ENCODE measurements at places on chromosomes 11 and 22. TPM values are rescaled to one million over a fixed set of nuclear protein-coding genes. Genes with fewer than 3 reads are reported as not detected.

Gene PLAAT5
- not detected for total RNA-seq

Gene TEX12
- not detected for total RNA-seq

- DNase-seq: no peak
Measured at GRCh38 chr11:130162733-130163132, 3.2 kb downstream of the ST14 start.

Gene LRRC55
- total RNA-seq: not detected

DNA sequence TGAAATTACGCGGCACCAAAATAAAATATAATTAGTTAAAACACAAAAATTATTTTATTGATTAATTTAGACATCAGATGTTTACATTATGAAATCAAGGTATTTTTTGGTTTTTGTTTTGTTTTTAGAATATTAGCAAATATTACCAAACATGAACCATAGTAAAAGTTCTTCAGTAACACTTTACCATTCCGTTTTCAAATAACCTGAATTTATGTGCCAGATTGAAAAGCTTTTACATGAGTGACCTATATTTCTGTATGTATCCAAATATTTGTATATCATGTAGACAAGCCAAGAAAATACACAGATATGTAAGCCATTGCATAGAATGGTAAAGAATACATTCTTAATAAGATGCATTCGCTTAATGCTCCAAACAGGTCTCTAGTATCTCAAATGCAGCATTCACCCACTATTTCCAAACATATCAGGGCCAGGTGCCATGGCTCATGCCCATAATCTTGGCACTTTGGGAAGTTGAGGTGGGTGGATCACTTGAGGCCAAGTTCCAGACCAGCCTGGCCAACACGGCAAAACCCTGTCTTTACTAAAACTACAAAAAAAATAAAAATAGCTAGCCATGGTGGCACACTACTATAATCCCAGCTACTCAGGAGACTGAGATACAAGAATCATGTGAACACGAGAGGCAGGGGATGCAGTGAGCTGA is 102.4 kb upstream of the SERPIND1 start:
- no peak for DNase-seq

- DNase-seq: peak; percentile 4
Measured at GRCh38 chr22:26172389-26172990, 3.2 kb downstream of the SEZ6L start.

Gene SMTNL1
- not detected for total RNA-seq

GRCh38 chr11:106091480-106092123 is 14.1 kb downstream of the AASDHPPT start:
- peak; percentile 88 for DNase-seq

DNA sequence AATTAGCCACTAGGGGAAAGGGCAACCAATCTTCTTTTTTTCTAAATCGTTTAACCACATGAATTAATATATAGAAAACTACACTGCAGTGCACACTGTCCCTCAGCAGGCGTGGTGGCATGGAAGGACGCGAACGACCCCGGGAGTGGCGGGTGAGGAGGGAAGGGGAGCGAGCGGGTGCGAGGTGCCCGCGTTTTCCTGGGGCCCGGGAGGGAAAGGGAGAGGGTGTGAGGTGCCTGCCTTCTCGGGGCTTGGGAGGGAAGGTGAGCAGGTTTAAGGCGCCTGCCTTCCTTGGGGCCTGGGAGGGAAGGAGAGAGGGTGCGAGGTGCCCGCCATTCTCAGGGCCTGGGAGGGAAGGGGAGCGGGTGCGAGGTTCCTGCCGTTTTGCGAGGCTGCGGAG is 765 bp downstream of the GAB4 start:
- no peak for DNase-seq

Gene MIOX
- total RNA-seq: not detected

DNA sequence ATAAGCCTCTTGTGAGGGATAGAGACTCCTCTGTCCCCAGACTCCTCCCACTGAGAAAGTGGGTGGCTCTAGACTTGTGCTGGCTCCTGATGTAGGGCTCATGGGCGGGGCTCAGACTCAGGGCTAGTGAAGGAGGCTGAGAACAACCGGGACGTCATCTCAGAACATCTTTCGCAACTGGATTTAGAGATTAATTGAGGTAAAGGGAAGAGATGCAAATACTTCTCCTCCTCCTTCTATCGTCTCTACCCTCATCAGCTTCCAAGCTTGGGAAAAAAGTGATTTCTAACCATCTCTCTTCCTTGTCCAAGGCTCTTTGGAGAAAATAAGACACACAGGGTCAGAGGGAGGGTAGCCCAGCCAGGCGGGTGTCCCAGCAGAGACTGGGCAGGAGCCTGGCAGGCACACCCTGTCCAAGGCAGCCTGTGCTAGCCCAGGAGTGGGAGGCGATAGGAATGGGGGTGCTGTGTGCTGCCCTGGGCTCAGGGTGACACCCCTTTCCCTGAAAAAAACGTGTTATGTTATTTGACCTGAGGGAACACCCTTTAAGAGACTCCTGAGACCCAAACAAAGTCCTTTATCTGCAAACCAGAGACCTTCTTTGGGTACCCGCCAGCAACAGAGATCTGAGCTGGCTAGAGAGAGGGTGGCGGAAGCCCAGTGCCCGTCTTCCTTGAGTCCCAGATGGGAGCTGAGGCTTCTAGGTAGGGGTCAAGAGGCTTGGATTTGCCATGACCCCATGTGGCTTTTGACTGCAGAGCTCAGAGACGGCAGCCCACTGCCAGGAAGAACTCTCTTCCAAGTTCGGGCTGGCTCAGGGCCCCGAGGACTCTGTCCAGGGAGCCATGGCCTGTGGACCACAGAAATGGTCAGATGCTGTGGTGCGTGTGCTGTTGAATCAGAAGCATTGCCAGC is 160.9 kb downstream of the ADAMTS15 start:
- no peak for DNase-seq

Gene MAPK12
- 35.6 TPM for total RNA-seq

GRCh38 chr22:22927888-22928665 is 40.5 kb downstream of the IGLL5 start:
- no peak for DNase-seq

- peak; percentile 82 for DNase-seq
Measured at GRCh38 chr11:24697522-24698111, 200.8 kb downstream of the LUZP2 start.

DNA sequence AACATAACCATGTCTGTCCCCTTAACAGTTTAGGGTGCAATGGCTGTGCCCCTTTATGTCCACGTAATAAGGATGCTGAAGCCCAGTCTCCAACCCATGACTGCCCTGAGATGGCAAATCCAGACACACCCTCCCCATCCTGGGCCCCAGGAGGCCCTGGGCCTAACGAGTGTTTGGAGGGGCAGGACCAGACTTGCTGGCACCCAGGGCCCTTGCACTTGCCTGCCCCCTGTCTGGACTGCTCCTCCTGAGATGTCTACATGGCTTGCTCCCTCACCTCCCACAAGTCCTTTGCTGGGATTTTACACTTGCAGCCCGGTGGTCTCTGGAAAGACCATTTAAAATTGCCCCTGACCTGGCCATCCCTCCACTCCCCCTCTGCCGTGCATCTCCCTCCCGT is 132.2 kb upstream of the NECTIN1 start:
- no peak for DNase-seq

Measured in IMR-90 (cell line).